Right atrium auricular region (tissue), 2 donors: ENCODE measurements at places on chromosomes 12 and 14. TPM values are rescaled to one million over a fixed set of nuclear protein-coding genes. Genes with fewer than 3 reads are reported as not detected.

- H3K27ac ChIP-seq = no peak overlapping the region
- no peak overlapping the region for H3K4me3 ChIP-seq
- H3K27me3 ChIP-seq = no peaks in the 10 kb centered on the region
- H3K36me3 ChIP-seq = no peaks in the 10 kb centered on the region
- H3K4me1 ChIP-seq = no peaks in the 10 kb centered on the region
These were observed 30.9 kb upstream of the KLRF1 start for GRCh38 chr12:9796346-9796745.

- peak overlapping the region; percentile 94 for H3K27ac ChIP-seq
- H3K27me3 ChIP-seq = no peaks in the 10 kb centered on the region
- H3K4me3 ChIP-seq = peak overlapping the region; percentile 4
- DNase-seq = no peak
These were observed 55.2 kb downstream of the RASSF3 start for GRCh38 chr12:64665514-64665913.

Gene GRIN2B
- total RNA-seq = not detected

Gene NTS
- total RNA-seq = 0.52 TPM

Gene FOXG1
- total RNA-seq = not detected
